ENCODE measurements at places on chromosomes 7 and 10. TPM values are rescaled to one million over a fixed set of nuclear protein-coding genes. Genes with fewer than 3 reads are reported as not detected.

The OR2A1 gene
- not detected for total RNA-seq

The CRYGN gene
- not detected for total RNA-seq

The ATG9B gene
- total RNA-seq, result 0.28 TPM

The CUZD1 gene
- total RNA-seq, result 0.34 TPM

The FKBP6 gene
- not detected for total RNA-seq

The ADAM12 gene
- total RNA-seq, result 0.68 TPM

The ASB10 gene
- not detected for total RNA-seq

The OR2A12 gene
- not detected for total RNA-seq

The KCP gene
- 0.17 TPM for total RNA-seq

The CPN1 gene
- total RNA-seq, result not detected

The ABCF2 gene
- total RNA-seq, result 74.6 TPM

The ZNF727 gene
- total RNA-seq, result 0.14 TPM

The ITPRIP gene
- 29.3 TPM for total RNA-seq

The TMEM229A gene
- total RNA-seq, result not detected

The UCMA gene
- total RNA-seq, result not detected

The SKIDA1 gene
- 2.6 TPM for total RNA-seq

The LEP gene
- total RNA-seq, result not detected

The TRPV5 gene
- not detected for total RNA-seq

The FGF8 gene
- not detected for total RNA-seq

The GTF2IRD2 gene
- total RNA-seq, result 4.8 TPM

The FAM204A gene
- 67.8 TPM for total RNA-seq

The HOXA4 gene
- total RNA-seq, result 0.65 TPM

The PRLHR gene
- not detected for total RNA-seq

The CHN2 gene
- 6.5 TPM for total RNA-seq

The GARIN1A gene
- total RNA-seq, result 0.14 TPM

The COL1A2 gene
- total RNA-seq, result 15.3 TPM

The TMEM176A gene
- not detected for total RNA-seq

The LGI1 gene
- not detected for total RNA-seq

The MRLN gene
- total RNA-seq, result not detected

The ABCA13 gene
- total RNA-seq, result not detected

The PDLIM1 gene
- 62.5 TPM for total RNA-seq

The NRCAM gene
- 16.0 TPM for total RNA-seq

The CYP2C9 gene
- not detected for total RNA-seq

The GIMAP1 gene
- total RNA-seq, result 28.2 TPM

The FEZF1 gene
- not detected for total RNA-seq

The RASA4B gene
- total RNA-seq, result 10.1 TPM

All from dermis blood vessel endothelial cell (primary cell).